ENCODE measurements at places on chromosomes 4 and X. TPM values are rescaled to one million over a fixed set of nuclear protein-coding genes. Genes with fewer than 3 reads are reported as not detected.
A peak's percentile ranks its signal among the peaks of the same experiment; 100 is the strongest.

The HHIP gene
- 0.25 TPM for total RNA-seq

- no peaks in the 10 kb centered on the region for H3K36me3 ChIP-seq
- H3K27ac ChIP-seq, result peak overlapping the region; percentile 53
- no peaks in the 10 kb centered on the region for H3K4me1 ChIP-seq
- peak overlapping the region; percentile 72 for H3K4me3 ChIP-seq
These were observed 809 bp downstream of the MND1 start for GRCh38 chr4:153345012-153345981.

The REPS2 gene
- 10.8 TPM for total RNA-seq

DNA sequence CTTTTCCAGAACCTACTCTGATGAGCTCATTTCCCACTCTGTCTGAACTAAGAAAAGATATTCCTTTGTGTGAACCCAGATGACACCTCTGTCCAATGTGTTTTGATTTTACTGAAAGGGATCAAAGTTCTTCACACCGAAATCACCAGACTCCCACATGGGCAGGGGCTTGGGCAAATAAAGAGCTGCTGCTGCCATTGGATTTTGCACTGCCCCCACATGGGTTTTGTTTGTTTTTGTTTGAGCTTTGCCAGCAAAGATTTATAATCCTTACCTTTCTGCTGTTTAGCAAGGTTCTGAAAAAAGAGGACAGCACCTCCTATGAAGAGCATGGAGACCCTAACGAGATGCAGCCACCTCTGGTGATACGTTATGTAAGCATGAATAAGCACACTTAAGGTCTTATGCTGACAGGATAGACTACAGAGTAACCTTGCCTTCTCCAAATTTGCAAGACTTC is 44.3 kb downstream of the HSD17B13 start:
- H3K27ac ChIP-seq, result no peak overlapping the region
- no peak for DNase-seq

- no peak for DNase-seq
- no peaks in the 10 kb centered on the region for H3K27me3 ChIP-seq
- no peaks in the 10 kb centered on the region for H3K36me3 ChIP-seq
- peaks cover 52% of the 10 kb centered on the region for H3K4me1 ChIP-seq
- peak overlapping the region; percentile 86 for H3K27ac ChIP-seq
- peak overlapping the region; percentile 66 for H3K4me3 ChIP-seq
These were observed 4.0 kb downstream of the FLNA start for GRCh38 chrX:154370300-154371016.

DNA sequence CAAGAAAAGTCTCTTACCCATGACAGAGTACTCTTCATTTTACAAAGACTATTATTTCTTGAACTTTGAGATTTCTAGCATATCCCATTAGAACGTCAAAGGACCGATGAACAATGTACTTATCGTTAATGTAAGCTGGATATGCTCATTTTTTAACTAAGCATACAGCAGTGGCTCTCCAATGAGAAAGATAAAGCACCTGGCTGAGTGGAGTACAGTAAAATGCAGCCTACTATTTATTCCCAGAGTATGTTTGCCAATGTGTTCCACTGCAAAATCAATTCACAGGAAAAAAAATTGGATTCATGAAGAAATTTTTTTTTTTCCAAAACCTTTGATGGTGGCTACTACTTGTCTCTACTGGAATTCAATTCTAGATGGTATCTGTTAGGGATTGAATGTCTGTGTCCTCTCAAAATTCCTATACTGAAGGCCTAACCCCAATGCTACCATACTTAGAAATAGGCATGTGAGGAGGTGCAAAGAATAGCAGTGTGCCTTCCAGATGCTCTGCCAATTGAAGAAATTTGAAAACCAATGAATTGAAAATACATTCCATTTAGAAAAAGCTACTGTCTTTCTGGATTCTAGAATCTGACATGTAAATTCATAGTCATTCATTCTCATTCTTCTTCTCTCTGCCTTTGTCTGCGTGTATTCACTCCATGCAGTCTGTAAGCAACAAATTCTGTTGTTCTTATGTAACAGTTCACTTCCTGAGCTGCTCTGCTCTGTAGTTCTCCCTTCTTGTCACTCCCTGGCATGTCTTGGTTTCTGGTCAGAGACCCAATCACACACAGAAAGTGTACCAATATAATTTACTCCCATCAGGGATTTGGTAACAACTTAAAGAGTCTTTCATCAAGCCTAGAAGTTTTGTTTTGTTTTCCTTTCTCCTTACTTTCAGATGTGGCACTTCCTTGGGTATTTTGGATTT is 61.4 kb downstream of the PAPSS1 start:
- no peak overlapping the region for H3K4me3 ChIP-seq
- H3K4me1 ChIP-seq, result no peaks in the 10 kb centered on the region
- H3K27ac ChIP-seq, result no peak overlapping the region
- H3K27me3 ChIP-seq, result no peaks in the 10 kb centered on the region
- no peaks in the 10 kb centered on the region for H3K36me3 ChIP-seq

GRCh38 chr4:17260166-17260907 is 251.6 kb downstream of the QDPR start:
- no peaks in the 10 kb centered on the region for H3K27me3 ChIP-seq
- H3K36me3 ChIP-seq, result no peaks in the 10 kb centered on the region
- no peaks in the 10 kb centered on the region for H3K4me1 ChIP-seq
- H3K4me3 ChIP-seq, result no peak overlapping the region
- no peak for DNase-seq
- no peak overlapping the region for H3K27ac ChIP-seq

GRCh38 chr4:123476089-123476488 is 79.5 kb downstream of the SPRY1 start:
- H3K27ac ChIP-seq, result no peak overlapping the region
- no peak for DNase-seq
- no peak overlapping the region for H3K4me3 ChIP-seq
- H3K36me3 ChIP-seq, result no peaks in the 10 kb centered on the region
- no peaks in the 10 kb centered on the region for H3K27me3 ChIP-seq

GRCh38 chr4:2352171-2352570 is 66.3 kb downstream of the ZFYVE28 start:
- H3K4me3 ChIP-seq, result no peak overlapping the region
- no peak overlapping the region for H3K27ac ChIP-seq
- no peaks in the 10 kb centered on the region for H3K36me3 ChIP-seq
- no peaks in the 10 kb centered on the region for H3K27me3 ChIP-seq
- no peaks in the 10 kb centered on the region for H3K4me1 ChIP-seq

GRCh38 chr4:143420227-143420626 is 83.6 kb downstream of the GAB1 start:
- no peak overlapping the region for H3K4me3 ChIP-seq
- no peaks in the 10 kb centered on the region for H3K36me3 ChIP-seq
- no peaks in the 10 kb centered on the region for H3K4me1 ChIP-seq
- H3K27me3 ChIP-seq, result no peaks in the 10 kb centered on the region

The VEGFC gene
- total RNA-seq, result 14.2 TPM

The CTAG2 gene
- not detected for total RNA-seq

GRCh38 chr4:102388611-102389010 is 43.3 kb upstream of the SLC39A8 start:
- H3K27me3 ChIP-seq, result no peaks in the 10 kb centered on the region
- H3K36me3 ChIP-seq, result no peaks in the 10 kb centered on the region
- no peak overlapping the region for H3K27ac ChIP-seq
- H3K4me3 ChIP-seq, result no peak overlapping the region

The HPGDS gene
- 0.98 TPM for total RNA-seq

DNA sequence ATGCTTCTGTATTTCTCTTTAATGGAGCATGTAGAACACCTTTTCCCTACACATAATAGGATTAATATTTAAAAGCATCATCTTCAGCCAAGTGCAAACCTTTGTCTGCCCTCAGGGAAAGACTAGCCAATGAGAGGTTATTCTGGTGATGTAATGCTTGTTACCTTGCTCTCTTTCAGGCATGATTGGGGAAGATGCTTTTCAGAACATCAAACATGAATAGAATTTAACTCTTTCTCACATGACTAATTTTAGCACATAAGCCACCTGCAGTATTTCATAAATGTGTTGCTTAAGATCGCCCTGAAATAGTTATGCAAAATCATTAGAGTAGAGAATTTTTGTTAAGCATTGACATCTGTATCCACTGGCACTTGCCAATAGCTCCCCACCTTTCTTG is 10.7 kb upstream of the EPGN start:
- no peak for DNase-seq
- H3K4me3 ChIP-seq, result no peak overlapping the region
- no peaks in the 10 kb centered on the region for H3K36me3 ChIP-seq
- H3K4me1 ChIP-seq, result no peaks in the 10 kb centered on the region
- no peaks in the 10 kb centered on the region for H3K27me3 ChIP-seq

The DCUN1D4 gene
- 47.4 TPM for total RNA-seq

The HERC3 gene
- total RNA-seq, result 32.9 TPM

- H3K27ac ChIP-seq, result no peak overlapping the region
- H3K4me1 ChIP-seq, result peaks cover 8% of the 10 kb centered on the region
- no peaks in the 10 kb centered on the region for H3K27me3 ChIP-seq
- no peak for DNase-seq
- H3K36me3 ChIP-seq, result no peaks in the 10 kb centered on the region
- no peak overlapping the region for H3K4me3 ChIP-seq
These were observed 49.1 kb downstream of the STAG2 start for GRCh38 chrX:124010566-124010965.

- no peaks in the 10 kb centered on the region for H3K27me3 ChIP-seq
- H3K27ac ChIP-seq, result peak overlapping the region; percentile 59
- H3K4me3 ChIP-seq, result no peak overlapping the region
These were observed 29.6 kb downstream of the TLR10 start for GRCh38 chr4:38752941-38753806.

DNA sequence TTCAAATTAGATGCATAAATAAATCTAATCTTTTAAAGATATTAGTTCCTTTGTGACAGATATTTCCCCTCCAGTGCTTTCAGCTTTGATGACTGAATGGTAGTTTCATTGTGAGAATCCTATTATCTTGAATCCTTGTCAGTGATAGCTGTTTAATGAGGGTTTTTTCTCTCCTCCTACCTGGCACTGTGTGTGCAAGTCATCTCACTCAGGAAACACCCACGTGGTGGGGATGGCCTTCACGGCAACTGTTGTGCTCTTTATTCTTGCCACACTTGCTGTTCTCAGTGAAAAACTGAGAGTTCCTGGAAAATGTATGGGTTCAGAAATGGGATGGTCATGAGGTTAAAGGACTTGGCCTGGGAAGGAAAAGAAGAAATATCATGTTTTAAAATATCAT is 129.9 kb downstream of the SPRY1 start:
- H3K27ac ChIP-seq, result no peak overlapping the region
- H3K36me3 ChIP-seq, result no peaks in the 10 kb centered on the region
- no peak overlapping the region for H3K4me3 ChIP-seq
- H3K4me1 ChIP-seq, result peaks cover 15% of the 10 kb centered on the region
- DNase-seq, result no peak

DNA sequence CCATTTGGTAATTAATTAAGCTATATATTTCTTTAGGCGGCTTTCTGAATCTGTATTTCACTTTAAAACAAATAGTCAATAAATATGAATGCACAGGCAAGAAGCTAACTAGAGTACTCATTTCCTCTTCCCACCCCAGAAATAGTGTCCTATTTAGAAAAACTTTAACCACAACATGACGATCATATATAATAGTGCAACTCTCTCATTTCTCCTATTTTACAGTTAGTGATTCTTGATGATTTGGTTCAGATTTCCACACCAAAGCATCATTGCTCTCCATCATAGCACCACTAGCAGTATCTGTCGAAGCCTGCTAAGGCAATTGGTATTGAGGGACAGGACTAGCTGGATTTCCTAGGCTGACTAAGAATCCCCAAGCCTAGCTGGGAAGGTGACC is 184.0 kb upstream of the GALNTL6 start:
- no peak overlapping the region for H3K4me3 ChIP-seq
- H3K27me3 ChIP-seq, result no peaks in the 10 kb centered on the region
- H3K36me3 ChIP-seq, result no peaks in the 10 kb centered on the region

- peak overlapping the region; percentile 42 for H3K27ac ChIP-seq
- H3K36me3 ChIP-seq, result no peaks in the 10 kb centered on the region
- no peak overlapping the region for H3K4me3 ChIP-seq
- H3K4me1 ChIP-seq, result peaks cover 10% of the 10 kb centered on the region
- no peak for DNase-seq
These were observed 31.2 kb upstream of the PDGFRA start for GRCh38 chr4:54197926-54198325.

DNA sequence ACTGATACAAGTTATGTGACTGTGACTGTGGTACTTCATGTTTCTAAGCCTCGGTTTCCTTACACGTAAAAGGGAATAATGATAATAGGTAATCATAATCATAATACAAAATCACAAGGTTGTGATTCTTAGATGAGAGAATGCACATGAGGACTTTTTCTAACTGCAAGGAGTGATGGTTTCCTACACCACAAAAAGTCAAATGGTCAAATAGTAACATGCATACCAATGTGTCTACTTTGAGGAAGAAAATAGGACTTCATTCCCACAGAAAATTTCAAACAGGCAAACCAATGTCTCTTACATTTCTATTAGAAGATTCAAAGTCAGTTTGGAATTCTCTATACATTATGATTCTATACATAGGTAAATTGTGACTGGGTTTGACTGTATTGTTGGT is 368.7 kb upstream of the FTHL17 start:
- H3K4me3 ChIP-seq, result no peak overlapping the region
- no peaks in the 10 kb centered on the region for H3K27me3 ChIP-seq
- H3K36me3 ChIP-seq, result no peaks in the 10 kb centered on the region
- DNase-seq, result no peak

Data from vagina (tissue), 2 donors.